T-helper 9 cell (primary cell): ENCODE measurements at places on chromosomes 1 and 21.

DNA sequence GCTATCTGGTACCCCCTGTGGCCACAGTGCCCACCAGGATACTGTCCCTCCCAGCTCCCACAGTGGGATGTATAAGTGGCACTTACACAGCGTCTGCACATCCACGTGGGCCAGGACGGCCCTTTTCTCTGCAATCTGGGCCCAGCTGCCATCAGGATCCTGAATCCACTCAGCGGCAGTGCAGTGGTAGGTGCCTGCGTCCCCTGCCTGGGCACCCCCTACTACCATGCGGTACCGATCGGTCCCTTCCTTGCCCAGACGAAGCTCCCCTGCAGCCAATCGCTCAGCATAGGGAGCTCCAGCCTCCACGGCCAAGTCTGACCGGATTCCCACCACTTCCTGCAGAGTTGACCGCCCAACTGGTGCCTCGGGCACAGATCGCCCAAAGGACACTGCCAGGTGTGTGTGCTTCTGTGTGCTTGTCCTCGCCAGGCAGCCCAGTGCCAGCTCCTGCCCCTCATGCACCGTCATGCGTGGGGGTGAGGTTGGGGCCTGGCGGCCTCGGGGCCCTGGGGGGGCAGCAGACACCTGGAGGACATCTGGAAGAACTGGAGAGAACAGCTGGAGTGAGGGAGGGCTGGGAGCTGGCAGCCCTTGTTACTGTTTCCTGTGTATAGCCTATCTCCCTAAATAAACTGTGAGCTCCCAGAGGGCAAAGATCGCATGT is 4.7 kb downstream of the IGSF8 start:
- DNase-seq = no peak

- no peak for DNase-seq
Measured at GRCh38 chr1:167599957-167600581, 30.0 kb upstream of the RCSD1 start.

- DNase-seq = no peak
Measured at GRCh38 chr21:41667136-41667535, 99.7 kb downstream of the RIPK4 start.

GRCh38 chr1:7769673-7770412 is 1.3 kb upstream of the VAMP3 start:
- no peak for DNase-seq

GRCh38 chr1:27571439-27572018 is 32.4 kb downstream of the AHDC1 start:
- DNase-seq = no peak

- no peak for DNase-seq
Measured at GRCh38 chr1:208166340-208167138, 77.6 kb downstream of the PLXNA2 start.

GRCh38 chr1:212909652-212910063 is 40.7 kb upstream of the VASH2 start:
- DNase-seq = no peak

DNA sequence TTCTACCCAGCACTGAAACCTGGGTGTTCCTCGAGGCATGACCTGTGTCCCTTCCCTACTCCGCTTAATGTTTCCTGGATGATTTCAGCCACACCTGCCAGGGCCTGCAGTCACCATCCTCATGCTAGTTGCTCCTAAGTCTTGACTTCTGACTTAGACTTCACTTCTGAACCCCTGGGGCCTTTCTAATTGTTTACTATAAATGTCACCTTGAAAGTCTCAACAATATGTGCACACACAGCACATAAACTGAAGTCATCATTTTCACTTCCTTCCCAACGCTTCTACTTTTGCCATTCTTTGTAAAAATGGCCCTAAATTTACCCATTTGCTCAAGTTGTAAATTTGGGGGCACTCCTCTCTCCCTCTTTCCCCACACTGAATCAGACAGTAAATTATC is 141.1 kb downstream of the DYRK1A start:
- DNase-seq = no peak

DNA sequence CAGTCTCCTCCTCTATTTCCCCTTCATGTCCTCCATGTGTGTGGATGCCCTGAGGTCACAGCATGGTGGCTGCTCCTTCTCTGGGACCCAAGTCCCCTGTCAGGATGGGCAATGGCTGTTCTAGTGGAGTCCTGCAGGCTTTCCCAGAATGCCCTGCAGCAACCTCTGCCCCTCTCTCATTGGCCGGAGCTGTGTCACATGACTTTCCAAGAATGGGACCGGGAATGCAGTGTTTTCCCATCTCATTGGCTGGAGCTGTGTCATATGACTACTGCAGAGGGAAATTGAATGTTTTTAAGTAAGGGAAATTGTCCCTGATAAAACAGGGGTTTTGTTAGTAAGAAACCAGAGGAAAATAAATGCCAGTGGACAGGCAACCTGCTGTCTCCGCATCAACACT is 365.9 kb downstream of the PTPRU start:
- no peak for DNase-seq

- no peak for DNase-seq
Measured at GRCh38 chr1:248627971-248628844, 6.7 kb downstream of the OR2T11 start.

DNA sequence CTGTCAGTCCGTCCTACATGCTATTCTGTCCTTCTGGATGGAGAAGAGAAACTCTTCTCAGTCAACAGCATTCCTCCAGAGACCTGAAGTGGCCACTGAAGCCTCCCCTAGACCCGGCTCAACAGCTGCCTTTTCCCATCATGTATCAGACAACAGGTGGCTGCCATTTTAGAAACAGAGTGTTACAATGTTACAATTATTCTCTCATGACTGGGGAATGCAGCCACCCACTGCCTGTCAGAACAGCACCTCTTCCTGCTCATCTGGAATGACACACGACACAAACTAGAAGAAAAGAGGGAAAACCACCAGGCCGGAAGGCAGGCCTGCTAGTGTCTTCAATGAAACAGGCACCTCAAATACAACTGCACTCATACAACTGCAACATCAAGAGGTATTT is 105.3 kb downstream of the PGBD5 start:
- DNase-seq = no peak

DNA sequence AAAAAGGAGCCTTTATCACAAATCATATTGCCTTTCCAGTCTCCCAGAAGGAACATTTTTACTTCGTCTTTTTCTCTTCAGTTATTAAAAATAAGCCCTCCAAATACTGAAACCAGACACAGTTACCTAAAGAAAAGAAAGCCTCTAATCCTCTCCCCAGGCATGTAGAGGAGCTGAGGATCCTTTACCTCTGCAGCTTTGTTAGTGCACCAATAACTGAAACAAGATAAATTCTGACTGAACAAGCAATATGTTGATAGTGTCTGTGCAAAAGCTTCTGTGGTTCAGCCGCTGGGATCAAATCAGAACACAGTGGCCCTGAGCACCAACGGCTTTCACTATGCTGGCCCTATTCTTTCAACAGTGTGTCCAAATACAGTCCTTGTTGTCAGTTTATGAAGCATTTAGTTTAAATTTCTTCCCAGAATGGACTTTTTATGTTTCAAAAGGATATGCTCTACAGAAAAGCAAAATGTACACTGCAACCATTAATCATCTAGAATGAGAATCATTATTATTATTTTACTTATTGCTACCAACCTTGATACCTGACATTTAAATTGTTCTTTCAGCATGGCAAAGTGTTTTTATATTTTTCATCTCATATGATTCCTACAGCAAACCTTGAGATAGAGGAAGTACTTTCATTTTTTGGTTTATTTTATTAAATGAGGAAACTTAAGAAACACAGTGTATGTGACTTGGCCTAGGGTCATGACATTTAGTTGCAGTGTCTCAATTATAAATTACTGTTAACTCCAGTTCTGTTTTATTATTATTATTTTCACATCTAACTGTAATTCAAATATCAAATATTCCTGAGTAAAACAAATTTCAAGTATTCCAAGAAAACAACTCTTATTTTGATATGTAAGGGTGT is 217.9 kb downstream of the NEGR1 start:
- no peak for DNase-seq

DNA sequence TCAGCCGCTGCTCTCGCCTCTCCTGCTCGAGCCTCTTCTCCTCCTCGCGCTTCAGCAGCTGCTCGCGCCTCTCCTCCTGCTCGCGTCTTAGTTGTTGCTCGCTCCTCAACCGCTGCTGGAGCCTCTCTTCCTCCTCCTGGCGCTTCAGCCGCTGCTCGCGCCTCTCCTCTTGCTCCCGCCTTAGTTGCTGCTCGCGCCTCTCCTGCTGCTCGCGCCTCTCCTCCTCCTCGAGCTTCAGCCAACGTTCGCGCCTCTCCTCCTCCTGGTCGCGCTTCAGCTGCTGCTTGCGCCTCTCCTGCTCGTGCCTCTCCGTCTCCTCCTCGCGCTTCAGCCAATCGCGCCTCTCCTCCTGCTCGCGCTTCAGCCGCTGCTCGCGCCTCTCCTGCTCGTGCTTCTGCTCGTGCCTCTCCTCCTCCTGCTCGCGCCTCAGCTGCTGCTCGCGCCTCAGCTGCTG is 3.7 kb downstream of the TCHH start:
- DNase-seq = no peak

- DNase-seq = no peak
Measured at GRCh38 chr1:67190942-67191341, 24.7 kb downstream of the IL23R start.

GRCh38 chr1:43302721-43303470 is 2.1 kb downstream of the TIE1 start:
- DNase-seq = no peak
